ENCODE measurements at places on chromosomes 1 and 21. TPM values are rescaled to one million over a fixed set of nuclear protein-coding genes. Genes with fewer than 3 reads are reported as not detected.

Gene NECTIN4
- 0.20 TPM for total RNA-seq

GRCh38 chr1:89149229-89149628 is 23.3 kb upstream of the GBP2 start:
- DNase-seq: peak; percentile 60

GRCh38 chr1:53311702-53312305 is 16.1 kb downstream of the LRP8 start:
- DNase-seq: no peak

Gene S100A12
- not detected for total RNA-seq

Gene C4BPA
- total RNA-seq: not detected

DNA sequence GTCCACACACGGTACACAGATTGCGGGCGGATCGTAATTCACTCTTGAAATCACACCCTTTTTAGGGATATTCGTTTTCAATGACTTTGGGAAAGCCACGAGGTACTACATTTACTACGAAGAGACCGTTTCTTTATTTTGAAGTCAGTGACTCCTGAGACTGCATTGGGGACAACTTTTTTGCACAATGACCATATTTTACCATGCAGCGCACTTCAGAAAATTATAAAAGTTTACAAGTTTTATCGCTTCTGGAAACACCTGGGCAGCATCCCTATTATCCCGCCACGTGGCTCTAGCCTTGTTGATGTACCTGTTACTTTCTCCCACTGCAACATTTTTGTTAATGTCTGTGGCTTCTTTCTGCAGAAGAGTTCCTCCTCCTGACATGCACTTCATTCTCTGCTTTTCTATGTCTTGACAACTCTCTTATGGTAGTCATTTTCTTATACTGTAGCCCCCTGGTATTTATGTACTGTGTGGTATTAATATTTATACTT is 1.3 kb upstream of the AKT3 start:
- no peak for DNase-seq

Gene SRM
- total RNA-seq: 35.6 TPM

GRCh38 chr1:115632251-115633026 is 9.3 kb upstream of the VANGL1 start:
- DNase-seq: no peak

Gene CR1
- not detected for total RNA-seq

DNA sequence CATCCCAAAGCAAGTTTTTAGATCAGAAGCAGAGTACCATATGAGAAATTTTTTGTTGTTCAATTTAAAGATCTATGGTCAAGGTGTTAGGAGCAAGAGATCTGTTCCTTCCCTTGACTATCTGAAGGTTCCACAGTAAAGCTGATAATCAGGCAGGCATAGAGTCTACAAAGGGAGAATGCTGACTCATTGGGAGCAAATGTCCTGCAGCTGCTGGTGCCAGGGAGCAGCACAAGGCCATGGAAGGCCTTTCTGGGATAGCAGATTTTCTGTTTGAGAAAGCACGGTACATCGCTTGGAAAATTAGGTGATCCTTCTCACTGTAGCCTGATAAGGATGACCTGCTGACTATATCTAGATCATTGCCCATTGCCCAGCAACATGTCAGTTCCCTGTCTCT is 210.1 kb upstream of the C1orf87 start:
- peak; percentile 19 for DNase-seq

Gene NOL9
- total RNA-seq: 14.4 TPM

DNA sequence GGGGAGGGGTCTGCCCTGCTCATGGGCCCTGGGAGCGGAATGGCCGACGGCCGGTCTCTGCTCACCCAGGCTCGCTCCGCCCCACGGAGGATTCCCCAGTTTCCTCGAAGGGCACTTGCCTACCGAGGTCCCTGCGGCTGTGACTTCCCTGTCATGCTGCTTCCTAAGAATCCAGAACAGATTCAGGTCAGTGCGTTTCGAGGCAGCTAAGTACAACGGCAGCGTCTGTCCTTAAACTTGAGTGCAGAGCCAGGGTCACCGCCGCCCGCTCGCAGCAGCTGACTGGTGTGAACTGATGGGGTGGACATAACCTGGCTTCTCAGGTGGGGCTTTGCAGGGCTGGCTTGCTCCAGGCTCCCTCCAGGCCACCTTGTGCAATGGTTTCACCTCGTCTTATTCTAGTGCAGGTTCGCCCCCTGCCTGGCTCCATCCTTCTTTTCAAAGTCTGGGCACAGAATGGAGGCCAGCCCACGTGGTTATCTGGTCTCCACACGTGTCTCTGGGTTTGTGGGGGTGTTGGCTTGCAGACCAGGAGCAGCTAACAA is 7.6 kb upstream of the C1orf174 start:
- DNase-seq: no peak

- no peak for DNase-seq
These were observed 55.0 kb upstream of the EPHA8 start for GRCh38 chr1:22508329-22508728.

Gene TOMM40L
- total RNA-seq: 8.4 TPM

GRCh38 chr21:32198384-32198783 is 80.5 kb downstream of the MIS18A start:
- DNase-seq: no peak

- DNase-seq: no peak
These were observed 24.8 kb downstream of the NOS1AP start for GRCh38 chr1:162094271-162094670.

DNA sequence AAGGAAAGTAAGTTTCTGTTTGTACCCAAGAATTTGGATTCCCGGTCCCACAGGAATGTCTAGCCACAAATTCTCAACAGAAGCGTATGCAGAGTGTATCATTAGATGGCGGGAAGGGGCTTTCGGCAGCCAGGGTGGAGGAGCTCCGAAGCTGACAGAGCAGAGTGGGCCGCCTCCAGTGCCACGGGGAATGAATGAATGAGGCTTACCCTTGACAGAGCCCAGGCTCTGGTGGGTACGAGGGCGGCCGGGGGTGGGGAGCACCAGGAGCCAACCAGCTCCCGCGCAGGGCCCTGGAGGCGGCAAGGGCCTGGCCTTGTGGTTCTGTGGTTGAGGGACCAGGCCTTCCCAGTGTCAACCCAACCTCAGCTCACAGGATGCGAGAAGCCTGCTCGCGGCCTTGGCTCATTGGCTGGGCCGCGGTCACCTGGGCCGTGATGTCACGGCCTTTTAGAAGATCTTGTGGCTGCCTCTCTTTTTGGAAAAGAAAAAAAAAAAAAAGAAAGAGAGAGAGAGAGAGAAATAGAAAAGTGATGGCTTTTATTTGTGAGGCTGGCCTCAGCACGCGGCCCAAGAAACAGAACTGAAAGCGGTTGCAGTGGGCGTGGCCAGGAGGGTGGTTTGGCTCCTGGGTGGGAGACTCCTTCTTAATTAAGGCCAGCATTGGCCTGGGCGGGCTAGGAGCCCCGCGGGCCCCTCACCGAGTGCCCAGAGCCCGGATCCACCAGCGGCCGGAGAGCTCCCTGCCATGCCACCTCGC is 34.9 kb upstream of the RUNX3 start:
- peak; percentile 97 for DNase-seq

GRCh38 chr1:214219902-214220301 is 61.1 kb upstream of the SMYD2 start:
- DNase-seq: no peak

Gene CASQ1
- not detected for total RNA-seq
